CD8-positive, alpha-beta memory T cell (primary cell): ENCODE measurements at places on chromosomes 2 and 18. TPM values are rescaled to one million over a fixed set of nuclear protein-coding genes. Genes with fewer than 3 reads are reported as not detected.
A peak's percentile ranks its signal among the peaks of the same experiment; 100 is the strongest.

DNA sequence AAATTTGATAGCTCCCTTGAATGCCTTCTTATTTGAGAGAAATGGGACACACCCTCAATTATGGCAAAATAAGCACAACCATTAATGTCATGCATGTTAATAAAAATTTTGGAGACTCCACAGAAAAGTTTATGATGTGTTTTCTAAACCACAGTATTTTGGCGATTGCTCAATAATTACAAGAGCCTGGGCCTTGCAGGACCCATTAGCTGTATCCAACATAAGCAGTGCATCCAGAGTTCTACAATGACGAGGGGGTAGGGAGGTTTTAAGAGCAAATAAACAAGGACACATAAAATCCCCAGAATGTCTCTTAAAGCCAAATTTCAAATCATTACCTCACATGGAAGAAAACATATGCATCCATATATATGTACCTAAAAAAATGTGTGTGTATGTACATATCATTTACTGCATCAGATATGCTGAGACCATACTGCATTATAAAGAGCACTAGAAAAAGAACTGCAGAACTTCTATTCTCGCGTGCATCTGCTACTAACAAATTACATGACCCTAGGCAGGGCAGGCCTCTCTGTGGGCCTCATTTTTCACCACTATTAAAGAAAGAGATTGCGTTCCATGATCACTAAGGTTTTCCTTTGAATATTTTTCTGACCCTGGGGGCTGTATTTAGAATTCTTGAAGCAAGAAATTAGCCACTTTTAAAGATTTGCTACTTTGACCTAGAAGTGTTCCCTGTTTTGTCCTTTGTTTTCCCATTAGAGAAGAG, 38.0 kb downstream of the CMPK2 start:
- no peak for DNase-seq

GRCh38 chr2:155377931-155378444, 679.5 kb downstream of the KCNJ3 start:
- no peak for DNase-seq

KIF5C gene
- 3.4 TPM for polyA plus RNA-seq

GRCh38 chr2:39068299-39069135, 52.3 kb downstream of the SOS1 start:
- DNase-seq = no peak

DLX1 gene
- not detected for polyA plus RNA-seq

DNA sequence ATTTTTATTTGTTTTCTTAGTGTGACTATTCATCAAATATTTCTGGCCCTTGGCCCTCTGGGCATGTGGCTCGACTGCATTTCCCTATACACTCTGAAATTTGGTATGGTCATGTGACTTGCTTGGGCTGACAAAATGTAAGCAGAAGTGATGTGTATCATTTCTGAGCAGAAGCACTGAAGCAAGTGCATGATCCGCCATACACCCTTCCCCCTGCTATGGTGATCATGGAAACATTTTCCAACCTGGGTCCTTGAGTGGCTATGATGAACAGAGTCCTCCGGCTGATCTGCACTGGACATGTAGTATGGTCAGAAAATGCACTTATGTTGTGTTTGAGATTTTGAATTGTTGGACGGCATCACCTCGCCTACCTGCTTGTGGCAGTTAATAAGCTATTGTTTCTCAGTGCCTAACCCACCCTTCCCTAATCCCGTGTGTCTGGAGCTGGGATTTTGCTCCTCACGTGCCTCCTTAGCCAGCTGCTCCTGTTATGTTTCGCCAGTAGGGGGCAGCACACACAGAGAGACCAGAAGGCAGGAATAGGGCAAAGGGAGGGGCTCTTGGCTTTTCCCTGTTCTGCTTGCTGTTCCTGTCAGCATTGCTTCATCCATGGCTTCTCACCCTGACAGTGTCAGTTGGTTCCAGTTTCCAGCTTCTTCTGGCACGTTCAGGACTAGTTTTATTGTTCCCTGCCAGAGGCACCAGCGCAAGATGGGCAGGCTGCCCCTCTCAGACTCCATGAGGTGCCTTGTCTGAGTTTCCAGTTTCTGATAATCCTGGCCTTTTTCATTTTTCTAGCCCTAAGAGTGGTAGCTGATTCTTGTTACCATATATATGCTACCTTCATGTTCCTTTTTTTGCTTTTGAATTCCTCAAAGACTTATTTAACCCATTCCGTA, 207.4 kb downstream of the ARL6IP6 start:
- DNase-seq = peak; percentile 1

DNA sequence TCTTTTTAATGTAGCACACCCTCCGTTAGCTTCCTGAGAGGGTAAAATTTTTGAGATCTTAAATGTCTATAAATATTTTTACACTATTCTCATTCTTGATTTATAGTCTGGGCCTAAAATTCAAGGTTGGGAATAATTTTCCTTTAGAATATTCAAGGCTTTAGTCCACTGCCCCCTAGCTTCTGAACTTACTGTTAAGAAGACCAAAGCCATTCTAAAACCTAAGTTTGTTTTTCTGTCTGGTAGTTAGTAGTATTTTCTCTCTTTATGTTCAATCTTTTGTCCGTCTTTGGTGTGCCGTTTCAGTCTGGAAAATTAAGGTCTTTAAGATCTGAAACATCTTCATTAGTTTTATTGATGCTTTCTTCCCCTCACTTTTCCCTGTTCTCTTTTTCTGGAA, 14.5 kb downstream of the OSBPL6 start:
- no peak for DNase-seq

GPR39 gene
- polyA plus RNA-seq = not detected

- no peak for DNase-seq
Measured at GRCh38 chr2:108029496-108029895, 43.2 kb downstream of the SLC5A7 start.

GRCh38 chr2:26809876-26810577, 24.2 kb downstream of the CENPA start:
- DNase-seq = no peak
